ENCODE measurements at places on chromosomes 2 and 18.

GRCh38 chr18:36465970-36466369 is 168.5 kb downstream of the FHOD3 start:
- no peak for DNase-seq

DNA sequence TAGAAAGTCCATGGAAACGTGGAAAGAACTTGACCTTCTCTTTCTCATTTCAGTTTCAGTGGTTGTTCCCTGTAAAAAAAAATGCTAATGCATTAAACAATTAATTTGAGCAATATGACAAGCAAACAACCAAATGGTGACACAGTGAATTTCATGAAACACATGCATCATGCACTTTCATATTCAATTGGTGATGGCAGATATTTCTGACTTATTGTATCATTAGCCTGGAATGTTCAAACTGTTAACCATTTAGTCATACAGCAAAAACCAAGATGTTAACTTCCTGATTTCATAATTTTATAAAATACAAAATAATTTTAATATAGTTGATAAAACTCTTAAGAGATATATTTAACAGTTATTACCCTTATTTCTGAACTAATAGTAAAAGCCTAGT is 85.5 kb downstream of the SCN1A start:
- DNase-seq = no peak

DNA sequence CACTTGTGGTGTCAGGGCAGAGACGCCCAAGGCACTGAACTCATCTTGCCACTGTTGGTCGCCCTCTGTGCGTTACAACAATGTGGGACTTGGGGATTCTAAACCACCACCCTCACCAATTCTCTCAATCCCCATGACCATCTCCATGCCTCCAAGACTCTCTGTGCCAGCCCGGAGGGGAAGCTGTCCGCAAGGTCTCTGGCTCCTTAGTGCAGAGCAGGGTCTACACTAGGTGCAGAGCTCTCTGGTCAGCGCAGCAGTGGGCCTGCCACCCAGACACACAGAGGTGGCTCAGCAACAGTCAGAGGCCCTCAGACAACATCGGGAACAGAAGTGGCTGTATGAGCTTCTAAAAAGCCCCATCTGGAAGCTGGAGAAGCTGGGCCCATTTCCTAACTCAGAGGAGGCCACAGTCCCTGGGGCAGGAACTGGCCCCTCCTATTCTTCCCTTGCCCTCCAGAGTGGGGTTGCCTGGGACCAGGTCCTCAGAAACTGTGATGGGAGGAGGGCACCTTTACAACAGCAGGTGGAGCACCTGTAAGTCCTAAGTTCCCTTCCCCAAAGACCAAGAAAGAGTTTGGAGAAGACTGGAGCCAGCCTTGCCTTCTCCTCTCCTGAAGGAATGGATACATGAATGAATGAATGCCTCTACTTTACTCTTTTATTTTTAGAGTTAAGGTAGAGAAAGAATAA is 37.7 kb downstream of the SERTAD2 start:
- DNase-seq = no peak

DNA sequence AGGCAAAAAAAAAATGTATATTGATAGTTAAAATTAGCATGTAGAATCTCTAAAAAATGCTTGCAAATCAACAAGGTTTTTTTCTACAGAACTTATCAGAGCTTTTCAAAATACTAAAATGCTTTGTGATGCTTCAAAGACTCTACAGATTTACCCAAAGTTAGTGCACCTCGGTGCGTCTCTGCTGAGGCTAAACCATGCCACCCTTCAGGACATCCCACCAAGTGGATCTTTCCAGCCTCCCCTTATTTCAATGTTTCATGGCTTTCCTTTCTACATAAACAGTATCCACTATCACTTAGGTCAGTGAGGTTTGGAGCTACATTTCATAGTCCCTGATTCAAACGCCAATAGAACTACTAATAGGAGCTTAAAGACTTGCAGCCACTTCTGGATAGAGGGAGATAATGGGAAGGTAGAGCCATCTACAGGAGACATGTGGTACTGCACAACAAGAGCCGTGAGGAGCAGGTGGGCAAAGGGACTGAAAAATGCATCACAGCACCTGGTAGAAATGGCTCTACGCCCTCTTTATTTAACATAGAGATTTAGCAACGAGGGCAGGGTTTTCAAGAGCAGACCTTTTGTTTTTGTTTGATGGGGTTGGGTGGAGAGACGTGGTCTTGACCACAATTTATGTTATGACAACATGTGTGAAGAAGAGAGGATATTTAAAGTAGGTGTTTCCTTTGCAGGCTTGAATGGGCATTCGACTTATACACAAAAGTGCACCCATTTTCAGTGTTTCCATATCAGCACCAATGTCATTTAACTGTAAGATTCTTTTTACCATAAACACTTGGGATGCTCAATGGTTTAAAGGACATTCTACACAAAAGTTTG is 56.1 kb upstream of the SLC35G4 start:
- no peak for DNase-seq

DNA sequence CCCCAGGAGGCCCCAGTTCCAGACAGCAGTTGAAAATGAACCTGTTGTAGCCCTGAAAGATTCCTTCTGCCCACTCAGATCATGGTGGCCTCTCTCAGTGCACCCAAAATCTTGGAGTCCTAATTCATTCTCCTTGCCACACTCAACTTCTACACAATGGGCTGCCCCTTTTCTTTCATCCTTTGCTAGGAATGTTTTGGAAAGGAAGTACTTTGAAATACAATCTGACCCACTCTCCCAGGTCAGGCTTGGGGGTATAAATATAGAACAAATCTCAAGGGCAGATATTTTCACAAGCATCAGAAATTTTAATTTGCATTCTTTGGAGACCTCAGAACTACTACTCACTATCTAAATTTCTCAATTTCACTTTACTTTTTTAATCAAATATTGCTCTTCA is 103.2 kb upstream of the SH3BP4 start:
- no peak for DNase-seq

DNA sequence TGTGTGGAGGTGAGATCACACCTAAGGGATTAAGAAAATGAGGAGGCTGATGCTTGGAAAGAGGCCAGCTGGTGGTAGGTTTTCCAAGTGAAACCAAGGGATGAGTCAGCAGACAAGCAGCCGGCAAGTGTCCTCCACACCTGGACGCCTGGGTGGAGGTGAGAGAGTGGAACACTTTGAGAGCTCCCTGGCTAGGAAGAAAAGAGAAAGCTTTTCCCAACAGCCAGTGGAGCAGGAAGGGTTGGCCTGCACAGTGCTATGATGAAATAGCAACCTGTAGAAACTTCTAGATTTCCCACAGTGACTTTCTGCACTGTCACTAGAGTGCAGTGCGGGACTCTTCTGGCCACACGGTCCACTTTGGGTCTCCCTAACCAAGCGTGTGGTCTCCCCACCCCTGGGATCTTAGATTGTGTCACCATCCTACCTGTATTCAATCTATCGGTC is 19.6 kb upstream of the IL37 start:
- DNase-seq = no peak

DNA sequence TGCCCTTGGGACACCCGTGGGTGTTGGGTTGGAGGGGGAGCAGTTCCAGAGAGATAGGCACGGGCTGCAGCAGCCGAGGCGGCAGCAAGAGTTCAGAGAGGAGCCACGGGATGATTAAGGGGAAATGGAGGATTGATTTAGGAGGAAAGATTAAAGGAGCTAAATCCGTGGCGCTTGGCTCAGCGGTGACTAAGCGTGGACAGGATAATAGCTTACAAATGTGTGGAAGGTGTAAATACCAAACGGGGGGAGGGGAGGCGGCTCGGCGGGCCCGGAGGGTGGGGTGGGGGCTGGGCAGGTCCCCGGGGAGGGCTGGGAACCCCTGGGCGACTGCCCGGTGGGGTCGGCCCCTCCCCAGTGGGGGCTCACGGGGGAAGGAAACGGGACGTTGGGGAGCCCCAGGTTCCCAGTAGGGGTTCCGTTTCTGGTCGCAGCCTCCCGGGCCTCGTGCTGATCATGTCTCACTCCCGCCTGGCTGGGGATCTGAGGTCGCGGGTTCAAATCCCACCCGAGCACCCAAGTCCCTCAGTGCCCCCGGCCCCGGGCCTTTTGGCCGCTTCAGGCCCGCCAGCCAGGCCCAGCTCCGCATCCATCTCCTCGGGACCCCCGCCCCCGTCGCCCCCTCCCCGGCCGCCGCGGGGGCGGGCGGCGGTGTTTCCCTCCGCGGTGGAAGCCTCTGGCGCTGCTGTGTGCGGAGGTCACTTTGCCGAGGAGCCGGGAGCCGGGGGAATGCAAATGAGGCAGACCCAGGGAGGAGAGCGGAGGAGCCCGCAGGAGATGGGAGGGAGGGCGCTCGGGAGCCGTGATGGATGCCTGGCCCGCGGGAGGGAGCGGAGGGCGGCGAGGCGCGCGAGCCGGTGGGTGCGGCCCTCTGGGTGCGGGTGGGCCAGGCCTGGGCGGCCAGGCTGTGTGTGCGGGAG is 8.1 kb downstream of the ASIC4 start:
- no peak for DNase-seq

DNA sequence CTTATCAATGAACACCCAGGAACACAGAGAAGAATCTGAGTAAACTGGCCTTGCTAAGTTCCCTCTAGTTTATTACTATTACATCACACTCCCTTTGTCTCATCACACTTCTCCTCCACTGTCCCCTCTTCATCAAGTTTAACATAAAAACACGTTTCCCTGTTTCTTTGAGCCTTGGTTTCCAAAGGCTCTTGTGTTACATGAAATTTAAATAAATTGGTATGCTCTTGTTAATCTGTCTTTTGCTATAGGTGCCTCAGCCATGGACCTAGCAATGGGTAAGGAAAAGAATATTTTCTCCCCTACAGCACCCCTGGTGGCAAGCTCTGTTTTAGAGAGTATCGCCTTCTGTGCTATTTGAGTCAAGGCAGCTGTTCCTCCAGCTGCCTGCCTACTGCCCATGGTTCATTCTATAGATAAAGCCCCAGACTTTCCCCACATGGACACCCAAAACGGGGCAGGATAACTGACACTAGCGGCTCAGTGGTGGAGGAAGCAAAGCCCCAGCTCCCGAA is 31.8 kb downstream of the TGIF1 start:
- DNase-seq = no peak

DNA sequence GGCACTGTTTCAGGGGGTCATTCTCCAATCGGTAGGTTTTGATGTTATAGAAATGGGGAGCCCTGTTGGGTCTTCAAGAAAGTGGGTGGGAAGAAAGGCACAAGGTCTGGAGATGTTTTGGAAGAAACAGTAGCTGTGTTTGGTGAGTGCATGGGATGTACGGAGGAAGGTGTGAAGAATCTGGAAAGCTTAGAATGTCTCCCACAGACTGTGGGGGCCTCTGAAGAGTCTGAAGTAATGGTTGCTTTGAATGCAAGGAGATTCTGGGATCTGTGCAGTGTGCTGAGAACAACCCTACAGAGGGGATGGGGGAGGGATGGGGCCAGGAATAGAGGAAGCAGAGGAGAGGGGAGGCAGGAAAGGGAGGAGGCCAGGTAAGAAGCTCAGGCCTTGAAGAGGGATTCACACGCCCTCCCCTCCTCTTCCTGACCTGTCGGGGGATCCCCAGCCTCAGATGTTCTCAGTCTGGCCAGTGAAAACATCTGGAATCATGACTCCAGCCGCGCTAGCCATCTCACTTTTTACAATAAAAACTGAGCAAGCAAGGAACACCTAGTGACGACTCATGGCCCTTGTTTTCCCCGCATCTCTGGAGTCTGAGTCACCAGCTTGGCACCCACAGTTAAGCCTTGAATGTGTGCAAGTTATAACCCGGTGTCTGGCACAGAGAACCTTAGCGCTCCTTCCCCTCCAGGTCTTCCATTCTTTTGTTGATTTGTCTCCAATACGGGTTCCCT is 74.2 kb downstream of the SH3BP4 start:
- no peak for DNase-seq

DNA sequence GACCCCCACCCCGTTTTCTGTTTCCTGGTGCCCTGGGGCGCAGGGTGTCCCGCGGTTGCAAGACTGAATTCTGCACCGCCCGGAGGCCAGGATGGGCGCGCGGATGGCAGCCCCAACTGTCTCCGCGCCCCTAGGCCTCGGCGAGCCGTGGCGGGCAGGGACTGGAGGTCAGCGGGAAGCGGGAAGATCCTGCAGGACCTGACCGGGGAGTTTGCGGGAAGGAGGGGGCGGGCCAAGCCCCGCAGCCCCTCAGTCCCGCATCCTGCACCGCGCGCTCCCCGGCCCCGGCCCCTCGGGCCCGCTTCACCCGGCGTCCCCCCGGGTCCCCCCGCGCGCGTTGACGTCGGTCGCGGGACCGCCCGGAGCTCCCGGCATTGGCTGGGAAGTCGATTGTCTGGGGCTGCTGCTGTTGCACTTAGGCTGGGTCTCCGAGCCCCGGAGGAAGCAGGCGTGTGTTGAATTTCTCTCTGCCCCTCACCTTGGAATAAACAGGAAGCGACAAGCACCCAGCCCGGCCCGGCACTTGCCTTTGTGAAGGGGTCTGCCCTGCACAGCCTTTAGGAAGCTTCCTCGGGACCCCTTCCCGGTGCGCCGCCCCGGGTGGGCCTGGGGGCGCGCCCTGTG is at the start of gene LDLRAD4:
TSS of gene LDLRAD4 (plus strand) at position 393 of the 624 bp plus-strand sequence.
- peak; percentile 16 for DNase-seq

GRCh38 chr2:137928547-137929518 is 35.4 kb upstream of the HNMT start:
- DNase-seq = no peak

- no peak for DNase-seq
Measured at GRCh38 chr18:58691256-58691655, 20.0 kb downstream of the MALT1 start.

DNA sequence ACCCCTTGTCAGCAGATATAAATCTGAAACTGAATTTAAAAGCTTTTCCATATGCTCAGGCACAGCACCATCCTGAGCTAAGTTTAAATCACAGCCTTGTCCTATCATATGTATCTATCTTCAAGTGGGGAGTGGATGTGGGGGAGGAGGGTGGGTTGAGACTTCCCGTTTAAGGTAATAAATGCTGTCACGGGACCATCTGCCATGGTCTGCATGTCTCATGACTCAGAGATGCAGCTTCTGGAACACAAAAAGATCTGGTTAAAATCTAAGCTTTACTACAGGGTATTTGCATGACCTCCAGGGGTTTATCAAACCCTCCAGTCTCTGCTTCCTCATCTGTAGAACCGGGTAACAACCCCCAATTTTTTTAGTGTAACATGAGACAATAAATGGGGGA is 377.7 kb upstream of the ST6GAL2 start:
- no peak for DNase-seq

- DNase-seq = no peak
Measured at GRCh38 chr2:38763228-38763627, 12.1 kb upstream of the SRSF7 start.

- no peak for DNase-seq
Measured at GRCh38 chr2:119864318-119864717, 104.6 kb downstream of the PTPN4 start.
